ENCODE measurements at places on chromosomes 16 and 17.

DNA sequence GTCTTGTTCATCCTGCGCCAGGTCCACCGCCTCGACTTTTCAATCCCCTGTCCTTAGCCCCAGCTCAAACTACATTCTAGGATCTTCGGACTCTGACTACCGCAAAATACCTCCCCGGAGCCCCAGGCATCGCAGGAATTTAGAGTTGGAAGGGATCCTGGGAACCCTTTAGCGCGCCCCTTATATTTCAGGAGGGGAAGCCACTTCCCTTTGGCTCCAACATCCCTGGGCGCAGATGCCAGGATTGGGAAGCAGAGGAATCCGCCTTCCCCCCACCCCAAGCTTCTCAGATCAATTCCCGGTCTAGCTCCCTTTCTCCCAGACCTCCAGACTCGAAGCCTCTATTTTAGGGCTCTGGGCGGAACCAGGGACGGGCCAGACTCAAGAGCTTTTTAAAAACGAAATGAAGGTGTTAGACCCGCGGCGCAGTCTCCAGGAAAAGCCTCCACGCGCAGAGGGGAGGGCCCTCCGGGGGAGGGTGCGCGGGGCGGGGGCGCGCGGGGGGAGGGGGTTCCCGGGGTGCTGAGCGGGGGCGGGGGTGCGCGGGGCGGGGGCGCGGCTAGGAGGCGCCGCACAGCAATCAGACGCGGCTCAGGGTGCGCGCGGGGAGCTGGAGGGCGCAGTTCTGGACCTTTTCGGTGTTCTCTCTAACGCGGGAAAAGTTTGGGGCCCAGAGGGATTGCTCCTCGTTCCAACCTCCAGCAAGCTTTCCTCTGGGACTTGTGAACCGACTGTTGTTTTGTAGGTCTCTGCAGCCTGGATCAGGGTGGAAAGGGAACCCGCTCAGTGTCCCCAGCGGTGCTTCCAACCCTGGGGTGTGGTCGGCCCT, 1.6 kb downstream of the AHSP start:
- DNase-seq, result peak; percentile 40

GRCh38 chr16:58449768-58450167, 50.2 kb upstream of the NDRG4 start:
- DNase-seq, result no peak

DNA sequence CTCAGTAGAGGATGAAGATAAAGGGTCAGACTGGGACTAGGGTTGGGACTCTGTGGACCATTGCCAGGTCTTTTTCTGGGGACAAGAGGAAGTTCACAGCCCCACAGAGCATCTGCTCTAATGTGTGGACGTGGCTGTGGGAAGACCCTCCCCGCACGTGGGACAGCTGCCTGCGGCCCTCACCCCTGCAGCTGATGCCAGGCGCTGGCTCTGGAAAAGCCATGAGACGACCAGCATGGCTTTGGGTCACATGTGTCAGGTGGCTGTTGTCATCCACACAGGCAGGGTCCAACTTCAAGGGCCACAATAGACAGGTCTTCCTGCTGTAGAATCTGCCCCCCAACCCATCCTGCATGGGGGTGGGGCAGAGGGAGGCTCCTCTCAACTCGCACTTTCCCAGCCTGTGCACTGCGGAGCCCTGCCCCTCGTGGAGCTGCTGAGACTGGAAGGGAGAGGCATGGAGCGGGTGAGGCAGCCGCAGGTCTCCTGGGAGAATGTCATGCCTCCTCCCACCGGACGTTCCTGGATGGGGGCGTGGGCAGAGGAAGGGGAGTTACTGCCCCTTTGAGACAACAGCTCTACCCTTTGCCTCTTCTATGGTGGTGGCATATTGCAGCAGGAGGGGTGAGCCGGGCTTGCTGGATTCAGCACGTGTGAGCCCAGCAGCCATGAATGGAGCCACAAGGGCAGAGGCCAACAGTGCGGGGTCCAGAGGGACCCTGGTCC, 53.4 kb downstream of the PIMREG start:
- DNase-seq, result peak; percentile 28

DNA sequence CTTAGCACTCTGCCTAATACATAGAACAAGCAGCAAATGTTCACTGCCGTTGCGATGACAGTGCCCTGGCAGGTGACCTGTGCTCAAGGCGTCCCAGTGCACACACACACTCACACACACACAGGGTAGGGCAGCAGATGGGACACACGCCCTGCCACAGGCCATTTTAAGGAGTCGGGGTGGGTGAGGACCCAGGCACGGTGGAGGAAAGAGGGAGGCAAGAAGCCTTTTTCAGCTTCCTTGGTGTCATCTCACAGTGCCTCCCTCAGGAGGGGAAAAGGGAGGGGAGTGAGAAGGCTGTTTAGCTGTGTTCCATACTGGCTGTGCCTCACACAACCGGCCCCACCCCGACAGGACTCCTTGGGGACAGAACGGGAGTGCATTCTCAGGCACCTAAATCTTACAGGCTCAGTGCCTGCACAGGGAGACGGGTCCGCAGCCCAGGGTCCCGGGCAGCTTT, 1.5 kb downstream of the PITPNM3 start:
- DNase-seq, result no peak

GRCh38 chr17:27582696-27583095, 48.3 kb upstream of the LGALS9 start:
- no peak for DNase-seq

GRCh38 chr16:19994466-19995170, 79.1 kb downstream of the GPR139 start:
- DNase-seq, result no peak

DNA sequence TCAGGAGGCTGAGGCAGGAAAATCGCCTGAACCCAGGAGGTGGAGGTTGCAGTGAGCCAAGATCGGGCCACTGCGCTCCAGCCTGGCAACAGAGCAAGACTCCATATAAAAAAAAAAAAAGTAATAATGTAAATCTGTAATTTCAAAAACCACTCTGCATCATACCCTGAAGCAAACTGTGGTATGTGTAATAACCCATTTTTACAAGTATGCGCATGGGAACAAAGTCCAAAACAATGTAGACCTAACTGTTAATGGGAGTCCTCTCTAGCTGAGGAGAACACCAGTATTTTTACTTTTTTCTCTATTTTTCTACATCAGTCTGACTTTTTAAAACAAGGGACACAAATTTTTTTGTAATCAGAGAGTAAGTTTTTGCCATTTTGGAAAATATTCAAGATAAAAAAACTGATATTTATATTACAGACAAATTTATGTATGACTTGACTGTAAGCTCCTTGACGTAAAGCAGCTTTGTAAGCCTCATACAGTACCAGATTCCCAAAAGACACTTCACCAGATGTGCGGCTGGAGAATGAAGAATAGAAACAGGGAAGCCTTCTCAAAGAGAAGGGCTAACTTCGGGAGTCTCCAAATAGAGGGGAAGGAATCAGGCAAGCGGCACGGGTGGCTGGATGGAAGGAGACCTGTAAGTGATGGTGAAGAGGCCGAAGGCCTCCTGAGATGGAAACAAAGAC, 25.7 kb downstream of the CMTM4 start:
- DNase-seq, result no peak

- DNase-seq, result no peak
Observed at GRCh38 chr17:14875557-14876412, 389.3 kb downstream of the PMP22 start.

DNA sequence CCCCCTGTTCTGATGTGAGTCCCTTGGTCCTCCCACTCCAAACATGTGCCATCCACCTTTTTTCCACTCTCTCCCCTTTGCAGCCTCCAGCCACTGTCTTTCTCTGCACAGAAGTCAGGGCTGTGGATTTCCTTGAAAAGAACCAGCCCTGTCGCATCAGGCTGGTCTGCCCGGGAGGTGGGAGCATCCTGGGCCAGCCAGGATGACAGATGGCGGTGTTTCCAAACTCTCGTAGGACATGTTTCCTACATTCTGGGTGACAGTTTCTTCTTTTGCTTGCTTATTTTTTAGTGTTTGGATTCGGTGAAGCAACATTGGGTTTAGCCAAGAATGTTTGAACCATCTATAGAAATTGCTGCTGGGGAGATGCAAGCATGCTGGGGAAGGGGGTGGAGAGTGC, 100.8 kb downstream of the CCDC182 start:
- no peak for DNase-seq

GRCh38 chr17:78954684-78955083, 25.0 kb downstream of the LGALS3BP start:
- DNase-seq, result no peak

- DNase-seq, result no peak
Observed at GRCh38 chr17:2481760-2482159, 29.9 kb downstream of the METTL16 start.

GRCh38 chr16:14199624-14200023, 128.5 kb downstream of the MRTFB start:
- DNase-seq, result no peak

DNA sequence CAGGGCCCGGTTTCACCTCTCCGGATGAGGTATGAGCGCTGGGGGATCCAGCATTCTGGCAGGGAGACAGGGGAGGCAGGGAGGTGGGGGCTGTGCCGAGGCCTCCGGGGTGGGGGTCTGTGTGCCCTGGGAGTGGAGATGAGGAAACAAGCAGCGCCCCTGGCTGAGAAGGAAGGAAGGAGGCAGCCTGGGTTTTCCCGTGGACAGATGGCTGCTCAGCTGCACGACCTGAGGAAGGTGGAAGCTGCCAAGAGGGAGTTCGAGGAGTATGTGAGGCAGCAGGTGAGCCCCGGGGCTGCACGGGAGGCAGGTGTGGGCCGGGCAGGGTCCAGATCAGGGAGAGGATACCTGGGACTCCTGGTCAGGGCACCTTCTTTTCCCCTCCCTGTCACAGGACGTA, 4.3 kb downstream of the RNF112 start:
- DNase-seq, result no peak

- no peak for DNase-seq
Observed at GRCh38 chr16:24478401-24478800, 61.0 kb upstream of the RBBP6 start.

DNA sequence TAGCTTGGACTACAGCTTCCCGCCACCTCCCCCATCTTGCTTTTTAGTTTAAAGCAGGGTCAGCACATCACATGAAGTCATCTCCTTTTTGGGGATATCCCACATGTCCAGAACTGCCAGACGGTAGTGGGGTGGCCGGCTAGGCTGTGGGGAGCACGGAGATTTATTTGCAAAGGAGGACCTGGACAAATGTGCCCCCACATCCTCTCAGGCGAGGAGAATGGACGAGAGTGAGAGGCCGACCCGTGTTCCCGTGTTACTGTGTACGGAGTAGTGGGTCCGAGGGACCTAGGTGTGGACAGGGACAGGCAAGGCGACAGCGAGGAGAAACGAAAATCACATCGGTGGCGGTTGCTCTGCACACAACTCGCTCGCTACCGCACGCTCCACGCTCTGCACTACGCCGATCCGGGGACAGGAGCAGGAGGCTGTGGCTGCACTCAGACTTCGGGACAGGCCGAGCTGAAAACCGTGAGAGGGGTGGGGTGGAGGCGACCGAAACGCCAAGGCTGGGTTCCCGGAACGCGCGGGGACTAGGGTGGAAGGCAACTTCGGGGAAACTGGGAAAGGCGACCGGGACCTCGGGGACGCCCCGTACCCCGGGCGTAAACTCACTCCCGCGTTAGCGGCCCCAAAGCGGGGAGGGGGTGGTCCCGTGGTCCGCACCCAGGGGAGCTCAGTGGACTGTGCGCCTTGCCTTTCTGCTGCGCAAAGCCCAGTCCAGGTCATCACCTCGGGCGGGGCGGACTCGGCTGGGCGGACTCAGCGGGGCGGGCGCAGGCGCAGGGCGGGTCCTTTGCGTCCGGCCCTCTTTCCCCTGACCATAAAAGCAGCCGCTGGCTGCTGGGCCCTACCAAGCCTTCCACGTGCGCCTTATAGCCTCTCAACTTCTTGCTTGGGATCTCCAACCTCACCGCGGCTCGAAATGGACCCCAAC, at the start of gene MT1A:
Gene MT1A, plus strand, starts transcription at position 853 of the 937 bp plus-strand sequence. Its CDS starts 73 bp downstream, at position 926.
- DNase-seq, result peak; percentile 78

DNA sequence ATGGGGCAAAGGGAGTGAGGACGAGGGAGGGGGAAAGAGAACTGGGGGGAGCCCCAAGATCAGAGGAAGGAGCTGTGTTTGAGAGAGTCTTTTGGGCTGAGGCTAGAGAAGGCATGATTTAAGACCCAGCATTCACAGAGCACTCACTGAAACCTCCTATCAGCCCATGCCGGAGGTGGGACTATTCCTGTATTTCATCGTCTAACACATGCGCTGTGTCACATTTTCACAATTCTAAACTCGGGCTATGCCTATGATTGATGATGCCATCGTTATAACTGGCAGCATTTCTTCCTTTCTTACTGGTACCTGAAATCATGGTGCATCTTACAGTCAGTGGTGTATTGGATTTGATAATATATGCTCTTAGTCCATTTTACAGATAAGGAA, 3.5 kb downstream of the FAM171A2 start:
- no peak for DNase-seq
